ENCODE measurements at places on chromosomes 4 and X.

DNA sequence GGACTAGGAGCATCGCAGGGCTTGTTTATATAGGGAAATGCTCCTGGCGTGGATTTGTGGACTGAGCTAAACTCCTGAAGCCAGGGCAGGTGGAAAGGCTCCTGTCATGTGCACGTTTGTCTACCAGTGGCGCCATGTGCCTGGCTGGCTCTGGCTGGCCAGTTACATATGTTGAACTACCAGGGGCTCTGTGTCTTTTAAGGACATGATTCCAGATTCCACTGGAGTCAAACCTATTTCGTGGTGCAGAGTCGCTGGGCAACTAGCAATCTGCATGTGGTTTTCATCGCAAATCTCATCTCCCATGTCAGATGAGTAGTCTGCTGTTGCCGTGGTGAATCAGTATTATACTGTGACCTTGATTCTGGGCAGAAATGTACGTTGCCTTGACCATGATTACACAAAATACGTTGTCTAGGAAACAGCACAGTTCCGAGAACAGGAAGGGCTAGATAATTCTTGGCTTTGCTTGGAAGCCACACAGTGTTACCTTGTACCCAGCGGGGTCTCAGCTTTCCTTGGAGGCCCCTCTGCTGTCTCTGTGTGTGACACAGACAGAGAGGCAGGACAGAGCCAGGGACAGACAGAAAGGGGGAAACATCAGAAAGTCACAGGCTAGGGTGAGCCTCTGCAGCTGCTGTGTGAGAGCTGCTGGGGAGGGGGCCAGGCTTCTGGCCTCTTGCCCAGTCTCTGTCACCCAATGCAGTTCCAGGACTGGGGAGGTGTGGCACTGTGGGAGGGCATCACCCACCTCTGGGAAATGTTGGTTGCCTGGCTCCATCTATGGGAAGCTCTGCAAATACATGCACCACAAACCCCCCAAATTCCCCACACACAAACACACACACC is 19.2 kb downstream of the PNMA6E start:
- peak; percentile 72 for DNase-seq

DNA sequence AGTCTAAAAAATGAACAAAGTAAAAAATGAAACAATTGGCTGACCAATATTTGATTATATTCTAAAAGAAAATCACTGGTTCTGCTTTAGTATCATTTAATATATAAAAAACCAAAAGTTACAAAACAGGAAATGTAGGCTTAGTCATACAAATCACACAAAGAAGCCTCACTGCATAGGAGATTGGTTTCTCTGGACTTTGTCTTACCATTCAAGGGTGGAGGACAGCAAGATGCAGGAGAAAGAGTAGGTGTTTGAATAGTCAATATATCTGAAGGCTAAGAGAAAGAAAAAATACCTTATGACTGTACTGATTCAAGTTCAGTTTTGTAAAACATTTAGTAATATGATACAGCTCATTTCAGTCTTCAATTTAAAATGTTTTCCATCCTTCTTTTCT is 28.6 kb upstream of the TAF9B start:
- DNase-seq, result no peak

DNA sequence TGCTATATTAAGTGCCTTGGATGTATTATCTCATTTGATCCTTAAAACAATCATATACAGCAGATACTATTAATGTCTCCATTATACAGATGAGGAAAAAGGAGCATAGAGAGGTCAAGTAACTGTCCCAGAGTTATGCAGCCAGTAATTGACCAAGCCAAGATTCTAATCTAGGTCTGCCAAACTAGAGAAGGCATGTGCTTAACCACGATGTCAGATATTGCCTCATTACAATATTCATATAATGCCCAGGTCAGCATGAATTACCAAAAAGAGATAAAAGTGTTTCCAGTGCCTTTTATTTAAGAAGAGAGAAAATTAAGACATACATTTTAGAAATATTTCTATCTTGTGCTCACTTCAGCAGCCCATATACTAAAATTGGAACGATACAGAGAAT is 7.1 kb downstream of the ARHGEF6 start:
- DNase-seq, result no peak

DNA sequence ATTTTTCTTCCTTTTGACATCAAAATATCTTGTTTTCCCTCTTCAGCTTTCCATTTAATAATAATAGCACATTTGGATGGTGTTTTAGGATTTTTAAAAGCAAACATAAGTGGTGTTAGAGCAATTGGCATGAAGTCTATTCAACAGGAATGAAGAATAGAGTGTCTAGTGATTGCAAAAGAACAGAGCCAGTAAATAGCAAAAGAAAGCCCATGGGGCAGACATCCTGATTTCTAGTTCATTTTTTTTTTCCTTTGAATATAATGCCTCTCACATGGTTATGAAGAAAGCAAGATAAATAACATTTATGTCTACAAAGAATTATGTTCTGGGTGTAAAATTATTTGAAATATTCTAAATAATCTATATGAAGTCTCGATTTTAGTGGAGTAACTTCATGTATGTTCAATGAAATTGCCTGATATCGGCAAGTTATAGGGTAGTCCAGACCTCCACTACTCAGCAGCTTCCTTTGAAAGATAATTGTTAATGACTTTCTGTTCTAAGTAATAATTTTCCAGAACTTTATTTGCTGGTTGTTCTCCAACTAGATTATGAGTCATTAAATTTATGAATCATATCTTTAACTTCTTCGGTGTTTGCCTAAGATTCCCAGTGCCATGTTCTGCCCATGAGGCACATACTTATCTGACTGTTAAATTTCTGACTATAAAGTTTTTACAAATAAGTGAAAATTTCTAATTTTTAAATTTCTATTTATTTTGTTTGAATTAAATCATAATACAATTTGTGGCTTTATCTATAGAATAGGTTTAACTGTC is 587.9 kb downstream of the TLL1 start:
- DNase-seq, result no peak

DNA sequence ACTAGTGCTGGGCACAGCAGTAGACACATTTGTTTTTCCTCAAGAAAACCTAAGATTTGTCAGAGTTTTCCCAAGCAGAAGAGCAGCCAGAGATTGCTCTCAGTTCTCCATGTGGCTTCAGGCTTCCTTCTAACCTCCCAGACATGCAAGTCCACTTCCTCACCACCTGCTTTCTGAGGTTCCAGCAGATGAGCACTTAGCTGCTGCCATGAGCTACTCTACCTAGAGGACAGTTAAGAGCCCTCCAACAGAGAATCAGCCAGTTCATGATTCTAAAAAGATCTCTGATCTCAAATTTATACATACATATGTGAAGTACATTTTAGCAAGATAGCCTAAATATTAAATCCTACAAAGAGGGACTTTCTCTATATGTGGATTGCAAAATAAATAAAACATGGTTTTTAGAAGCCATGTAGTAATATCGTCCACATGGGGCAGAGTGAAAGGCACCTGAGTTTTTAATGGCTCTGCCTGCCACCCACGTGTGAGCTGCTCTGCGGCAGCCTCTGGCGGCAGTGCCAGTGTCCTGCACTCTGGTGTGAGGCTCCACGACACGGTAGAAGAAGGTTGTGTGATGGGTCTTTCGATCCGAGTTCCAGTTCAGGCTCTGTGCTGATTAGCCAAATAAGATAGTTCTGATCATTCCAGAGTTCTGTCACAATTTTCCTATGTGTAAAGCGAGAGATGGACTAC is 10.3 kb downstream of the CYP4V2 start:
- DNase-seq, result peak; percentile 41

- peak; percentile 33 for DNase-seq
These were observed 4.8 kb upstream of the CXCL13 start for GRCh38 chr4:77600521-77601451.

DNA sequence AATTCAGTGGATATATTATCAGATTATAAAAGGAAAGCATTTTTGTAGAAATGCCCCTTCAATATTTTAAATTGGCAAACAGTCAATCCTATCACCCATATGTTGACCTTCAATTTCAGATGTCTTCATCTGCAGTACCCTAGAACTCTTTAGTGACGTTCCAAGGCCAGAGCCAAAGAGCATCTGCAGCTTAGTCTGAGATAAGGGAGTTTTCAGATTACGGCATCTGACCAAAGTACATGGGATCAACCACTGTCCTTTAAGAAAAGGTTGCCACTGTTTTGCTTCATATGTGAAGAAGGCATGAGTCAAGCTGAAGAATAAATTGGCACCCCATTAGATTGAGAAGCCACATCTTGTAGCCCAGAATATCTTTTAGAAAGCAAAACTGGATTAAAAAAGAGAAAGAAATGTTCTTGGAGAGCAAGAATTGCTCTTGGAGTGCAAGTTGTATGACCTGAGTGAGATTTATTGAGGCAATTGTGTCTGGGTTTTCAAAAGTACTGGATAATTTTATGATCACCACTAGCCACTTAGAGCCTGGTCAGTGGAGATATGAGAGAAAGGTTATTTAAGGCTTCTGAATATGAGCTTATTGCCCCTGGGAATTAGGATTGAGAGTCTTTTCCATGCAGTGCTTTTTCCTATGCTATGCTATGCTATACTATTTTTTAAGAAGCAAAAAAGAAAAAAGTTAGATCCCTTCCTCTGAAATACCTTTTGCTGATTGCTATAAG is 251.9 kb upstream of the NR3C2 start:
- no peak for DNase-seq

DNA sequence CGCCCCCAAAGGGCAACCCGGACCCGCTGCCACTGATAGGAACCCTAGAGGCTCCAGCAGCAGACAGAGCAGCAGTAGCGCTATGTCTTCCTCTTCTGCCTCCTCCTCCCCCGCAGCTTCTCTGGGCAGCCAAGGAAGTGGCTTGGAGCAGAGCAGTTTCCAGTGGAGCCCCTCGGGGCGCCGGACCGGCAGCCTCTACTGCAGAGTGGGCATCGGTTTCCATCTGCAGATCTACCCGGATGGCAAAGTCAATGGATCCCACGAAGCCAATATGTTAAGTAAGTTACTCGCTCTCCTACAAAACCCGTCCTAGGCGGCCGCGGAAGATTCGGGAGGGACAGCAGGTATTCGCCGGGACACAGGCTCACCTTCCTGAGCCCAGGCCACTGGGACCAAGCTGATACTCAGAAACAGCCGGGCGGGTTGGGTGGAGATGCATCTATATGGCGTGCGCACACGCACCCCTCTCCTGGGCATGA is 477 bp downstream of the FGF5 start:
- no peak for DNase-seq

DNA sequence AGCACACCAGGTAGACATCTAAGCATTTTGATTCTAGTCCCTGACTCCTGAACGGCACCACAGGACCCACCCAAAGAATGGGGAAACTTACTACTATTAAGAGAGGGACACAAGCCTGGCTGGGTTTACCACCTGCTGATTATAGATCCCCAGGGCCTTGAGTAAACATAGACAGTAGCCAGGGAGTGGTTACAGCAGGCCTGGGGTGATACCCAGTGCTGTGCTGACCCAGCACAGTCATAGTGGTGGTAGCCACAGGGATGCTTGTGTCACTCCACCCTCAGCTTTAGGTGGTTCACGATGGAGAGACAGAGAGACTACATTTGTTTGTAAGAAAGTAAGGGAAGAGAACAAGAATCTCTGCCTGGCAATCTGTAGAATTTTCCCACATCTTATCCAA is 11.7 kb downstream of the CYSLTR1 start:
- no peak for DNase-seq

DNA sequence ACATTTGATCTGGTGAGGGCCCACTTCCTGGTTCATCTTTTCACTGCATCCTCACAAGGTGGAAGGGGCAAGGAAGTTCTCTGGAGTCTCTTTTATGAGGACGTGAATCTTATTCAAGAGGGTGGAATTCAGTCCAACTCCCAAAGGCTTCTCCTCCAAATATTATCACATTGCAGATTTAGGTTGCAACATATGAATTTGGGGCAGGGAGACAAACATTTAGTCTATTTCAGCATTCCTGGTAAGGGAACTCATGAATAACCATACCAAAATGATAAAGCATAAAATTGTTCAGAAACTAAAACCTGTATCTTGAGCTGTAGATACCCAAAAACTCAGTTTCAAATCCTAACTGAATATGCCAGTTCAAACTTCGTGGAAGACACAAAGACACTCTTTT is 246.8 kb downstream of the QDPR start:
- DNase-seq, result no peak

DNA sequence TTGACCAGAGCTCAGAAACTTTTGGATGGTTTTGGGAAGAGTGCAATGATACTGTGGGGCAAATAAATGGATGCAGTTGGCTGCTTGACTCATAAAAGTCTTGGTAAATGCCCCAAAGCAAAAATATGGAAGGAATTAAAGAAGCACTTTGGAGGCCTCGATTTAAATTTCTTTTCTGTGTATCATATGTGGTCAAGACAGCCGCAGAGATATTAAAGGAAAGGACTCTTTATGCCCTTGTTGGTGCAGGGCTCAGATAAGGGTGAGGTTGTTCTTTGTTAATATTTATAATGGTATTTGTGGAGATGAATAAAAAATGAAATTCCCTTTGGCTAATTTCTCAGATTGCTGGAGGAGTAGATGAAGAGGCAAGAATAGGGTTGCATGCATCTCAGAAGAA is 90.2 kb downstream of the NHS start:
- no peak for DNase-seq

DNA sequence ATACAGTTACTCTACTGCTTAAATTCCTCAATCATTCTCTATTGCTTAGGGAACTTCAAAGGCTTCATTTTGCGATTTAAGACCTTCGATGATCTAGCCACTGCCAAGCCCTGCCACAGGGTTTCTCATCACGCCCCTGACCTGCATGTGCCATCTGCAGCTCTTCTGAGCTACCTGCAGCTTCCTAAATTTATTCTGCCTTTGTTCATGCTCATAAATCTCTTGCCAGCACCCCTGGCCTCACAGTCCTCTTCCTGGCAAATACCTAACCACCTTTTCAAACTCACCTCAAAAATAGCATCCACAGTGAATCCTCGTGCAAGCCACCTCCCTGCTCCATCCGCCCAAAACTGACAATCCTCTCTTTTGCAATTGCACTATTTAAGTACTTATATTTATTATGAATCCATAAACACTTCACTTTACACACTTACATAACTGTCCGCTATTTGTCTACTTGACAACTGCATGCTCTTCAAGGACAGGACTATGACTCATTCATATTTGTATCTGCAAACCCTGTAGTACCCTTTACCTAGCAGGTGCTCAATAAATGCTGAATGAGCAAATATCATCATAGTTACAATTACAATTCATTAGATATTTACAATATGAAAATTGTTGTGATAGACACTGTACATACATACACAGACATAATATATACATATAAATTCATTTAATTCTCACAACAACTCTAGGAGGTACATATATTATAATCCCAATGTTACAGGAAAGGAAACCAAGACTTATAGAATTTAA is 280.0 kb upstream of the RASGEF1B start:
- DNase-seq, result no peak

- DNase-seq, result no peak
These were observed 2.0 kb downstream of the RAB40A start for GRCh38 chrX:103517246-103517645.

GRCh38 chr4:167779864-167780263 is 312.5 kb upstream of the ANXA10 start:
- no peak for DNase-seq

DNA sequence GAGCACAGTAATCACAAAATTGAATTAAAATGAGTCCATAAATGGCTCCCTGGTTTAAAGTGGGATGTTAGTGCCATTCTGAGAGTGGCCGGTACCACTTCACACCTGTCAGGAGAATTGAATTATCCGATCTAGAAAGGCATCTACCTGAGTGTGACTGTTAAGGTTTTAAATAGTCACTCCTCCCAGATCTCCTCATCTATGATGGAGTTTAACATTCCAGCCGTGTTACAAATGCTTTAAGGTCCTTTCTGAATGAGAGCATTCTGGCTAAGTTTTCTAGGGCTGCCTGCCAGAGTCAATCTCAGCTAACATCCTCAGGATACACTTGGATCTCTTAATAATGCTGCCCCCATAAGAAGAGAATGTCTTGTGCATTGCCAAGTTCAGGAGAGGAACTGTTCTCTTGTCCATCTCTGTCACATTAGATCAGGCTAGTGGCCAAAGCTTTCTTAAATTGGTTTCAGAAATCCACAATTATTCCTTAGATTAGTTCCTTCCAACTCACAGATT is 231.1 kb downstream of the SLC39A8 start:
- DNase-seq, result no peak
